ENCODE measurements at places on chromosomes 2 and 18. TPM values are rescaled to one million over a fixed set of nuclear protein-coding genes. Genes with fewer than 3 reads are reported as not detected.
A peak's percentile ranks its signal among the peaks of the same experiment; 100 is the strongest.

The MEP1B gene
- not detected for total RNA-seq

DNA sequence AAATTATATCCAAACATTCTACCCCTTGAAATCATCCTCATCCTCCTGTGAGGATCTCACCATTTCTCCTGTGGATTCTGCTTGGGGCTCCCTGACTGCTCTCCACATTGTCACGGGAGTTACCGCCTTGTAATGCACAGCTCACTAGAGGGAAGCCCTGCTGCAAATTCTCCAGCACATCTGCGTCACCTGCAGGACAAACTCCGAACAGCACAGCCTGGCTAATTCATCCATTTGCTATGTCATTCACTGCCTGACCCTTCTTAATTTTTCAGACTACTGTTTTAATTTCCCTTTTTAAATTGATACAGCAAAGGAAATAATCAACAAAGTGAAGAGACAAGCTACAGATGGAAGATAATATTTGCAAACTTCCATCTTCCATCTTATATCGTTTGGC, 627.4 kb downstream of the FBXO15 start:
- H3K27me3 ChIP-seq = no peaks in the 10 kb centered on the region
- no peaks in the 10 kb centered on the region for H3K4me1 ChIP-seq
- no peak for DNase-seq
- no peak overlapping the region for H3K27ac ChIP-seq
- no peaks in the 10 kb centered on the region for H3K36me3 ChIP-seq

The CCDC85A gene
- 41.7 TPM for total RNA-seq

- H3K27me3 ChIP-seq = no peaks in the 10 kb centered on the region
- no peak overlapping the region for H3K27ac ChIP-seq
- no peaks in the 10 kb centered on the region for H3K4me1 ChIP-seq
- H3K36me3 ChIP-seq = no peaks in the 10 kb centered on the region
- DNase-seq = no peak
Observed at GRCh38 chr18:43507842-43508481, 230.7 kb upstream of the SYT4 start.

DNA sequence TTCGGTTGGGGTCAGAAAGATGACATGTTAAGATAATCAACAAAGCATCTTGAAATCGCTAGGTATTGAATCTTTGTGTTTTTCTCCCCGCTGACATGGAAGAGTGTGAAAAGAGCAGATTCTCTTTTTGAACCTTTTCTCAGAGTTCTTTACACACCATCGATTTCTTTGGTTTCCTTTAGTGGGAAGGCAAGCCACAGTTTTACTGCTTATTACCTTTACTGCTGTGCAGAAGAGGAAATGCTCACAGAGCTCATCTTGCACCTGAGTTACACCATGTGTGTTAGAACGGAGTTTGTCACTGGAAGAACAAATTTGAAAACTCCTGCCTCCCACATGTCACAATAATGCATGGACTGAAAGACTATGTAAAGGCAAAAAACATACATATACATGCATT, 45.3 kb upstream of the PDK1 start:
- no peak overlapping the region for H3K27ac ChIP-seq
- H3K4me3 ChIP-seq = no peak overlapping the region
- no peaks in the 10 kb centered on the region for H3K27me3 ChIP-seq
- no peaks in the 10 kb centered on the region for H3K36me3 ChIP-seq

DNA sequence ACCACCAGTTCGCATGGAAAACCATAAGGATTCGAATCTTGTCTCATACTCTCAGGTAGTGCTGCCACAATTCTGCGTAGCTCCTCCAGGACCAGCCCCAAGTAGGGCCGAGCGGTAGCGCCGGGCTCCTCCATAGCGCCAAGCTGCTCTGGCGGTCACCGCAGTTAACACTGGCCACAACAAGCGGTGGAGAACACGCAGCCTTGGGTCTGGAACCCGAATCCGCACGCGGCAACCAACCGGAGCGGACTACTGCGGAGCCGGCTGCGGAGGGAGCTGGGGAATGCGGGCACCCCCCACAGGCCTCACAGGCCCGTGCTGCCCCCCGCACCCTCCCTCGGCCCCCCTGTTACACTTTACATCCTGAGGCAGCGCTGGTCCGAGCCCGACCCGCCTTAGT, 531.5 kb downstream of the STK39 start:
- H3K4me1 ChIP-seq = no peaks in the 10 kb centered on the region
- H3K27me3 ChIP-seq = no peaks in the 10 kb centered on the region
- H3K27ac ChIP-seq = no peak overlapping the region
- H3K4me3 ChIP-seq = no peak overlapping the region
- no peaks in the 10 kb centered on the region for H3K36me3 ChIP-seq

The LONRF2 gene
- total RNA-seq = 5.0 TPM

DNA sequence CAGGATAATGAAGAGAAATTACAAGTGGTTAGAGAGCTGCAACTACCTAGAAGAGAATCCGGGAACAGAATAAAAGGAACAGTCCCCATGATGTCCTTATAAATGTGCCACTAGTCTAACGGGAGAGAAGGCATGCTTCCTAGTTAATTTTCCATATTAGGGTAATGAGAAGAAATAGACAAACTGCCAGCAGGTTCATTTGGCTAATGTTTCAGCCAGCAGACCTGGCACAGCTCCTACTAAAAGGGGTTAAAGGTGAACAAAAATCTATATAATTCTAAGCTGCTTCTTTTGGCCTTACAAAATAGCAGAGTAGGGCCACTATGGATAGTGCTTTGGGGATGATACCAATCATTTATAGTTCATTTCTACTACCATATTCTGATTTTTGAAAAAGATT, 845.3 kb upstream of the GCFC2 start:
- H3K4me1 ChIP-seq = no peaks in the 10 kb centered on the region
- H3K27me3 ChIP-seq = no peaks in the 10 kb centered on the region
- no peak overlapping the region for H3K27ac ChIP-seq

GRCh38 chr2:88160517-88160916, 9.6 kb upstream of the THNSL2 start:
- no peaks in the 10 kb centered on the region for H3K4me1 ChIP-seq
- peak; percentile 7 for DNase-seq
- H3K27me3 ChIP-seq = no peaks in the 10 kb centered on the region

- H3K27me3 ChIP-seq = no peaks in the 10 kb centered on the region
- no peak overlapping the region for H3K27ac ChIP-seq
- DNase-seq = no peak
- no peaks in the 10 kb centered on the region for H3K4me1 ChIP-seq
- H3K36me3 ChIP-seq = no peaks in the 10 kb centered on the region
Observed at GRCh38 chr2:197973772-197974171, 169.4 kb downstream of the PLCL1 start.

DNA sequence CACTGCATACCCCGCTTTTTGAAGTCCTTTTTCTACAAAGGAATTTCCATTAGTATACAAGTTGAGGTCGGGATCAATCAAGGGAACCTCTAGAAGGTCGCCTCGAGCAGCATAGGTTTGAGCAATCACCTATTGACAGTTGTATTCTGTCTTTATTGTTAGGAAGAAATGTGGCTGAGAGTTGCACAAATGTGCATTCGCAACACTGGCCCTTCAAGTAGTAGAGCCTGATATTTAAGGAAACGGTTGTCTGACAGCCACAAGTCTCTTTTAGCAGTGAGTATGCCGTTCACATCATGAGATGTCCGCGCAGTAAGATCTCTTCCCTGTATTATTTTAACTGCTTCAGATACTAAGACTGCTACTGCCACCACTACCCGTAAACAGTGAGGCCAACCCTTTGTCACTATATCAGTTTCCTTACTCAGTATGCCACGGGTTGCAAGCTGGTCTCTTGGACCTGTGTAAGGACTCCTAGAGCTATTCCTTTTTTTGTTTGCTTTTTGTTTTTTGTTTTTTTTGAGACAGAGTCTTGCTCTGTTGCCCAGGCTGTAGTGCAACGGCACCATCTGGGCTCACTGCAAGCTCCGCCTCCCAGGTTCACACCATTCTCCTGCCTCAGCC, 10.0 kb upstream of the STARD7 start:
- DNase-seq = no peak
- H3K4me1 ChIP-seq = no peaks in the 10 kb centered on the region
- no peak overlapping the region for H3K27ac ChIP-seq
- H3K27me3 ChIP-seq = no peaks in the 10 kb centered on the region

- no peak for DNase-seq
- H3K27ac ChIP-seq = peak overlapping the region; percentile 48
Observed at GRCh38 chr2:236977063-236977851, 108.4 kb upstream of the COPS8 start.

DNA sequence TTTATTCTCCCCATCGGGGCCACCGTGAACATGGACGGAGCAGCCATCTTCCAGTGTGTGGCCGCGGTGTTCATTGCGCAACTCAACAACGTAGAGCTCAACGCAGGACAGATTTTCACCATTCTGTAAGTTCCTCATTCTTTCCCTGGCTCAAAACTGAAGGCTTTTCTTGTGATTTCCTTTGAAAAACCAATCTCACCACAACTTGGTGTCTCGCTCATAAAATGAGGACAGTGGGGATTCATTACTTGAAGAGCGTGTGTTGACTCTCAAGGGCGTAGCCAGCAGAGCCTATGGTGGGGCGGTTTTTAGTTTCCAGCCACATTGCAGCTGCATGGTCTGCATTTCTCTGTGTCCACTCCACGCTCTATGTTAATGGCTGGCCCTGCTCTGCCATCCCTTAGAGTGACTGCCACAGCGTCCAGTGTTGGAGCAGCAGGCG, 29.0 kb downstream of the SLC1A4 start:
- no peak for DNase-seq
- H3K36me3 ChIP-seq = no peaks in the 10 kb centered on the region
- H3K27ac ChIP-seq = peak overlapping the region; percentile 49
- no peaks in the 10 kb centered on the region for H3K4me1 ChIP-seq

GRCh38 chr2:159938395-159938794, 124.0 kb downstream of the PLA2R1 start:
- H3K4me1 ChIP-seq = peaks cover 6% of the 10 kb centered on the region
- H3K36me3 ChIP-seq = no peaks in the 10 kb centered on the region
- no peak for DNase-seq
- H3K27me3 ChIP-seq = no peaks in the 10 kb centered on the region
- H3K4me3 ChIP-seq = no peak overlapping the region

DNA sequence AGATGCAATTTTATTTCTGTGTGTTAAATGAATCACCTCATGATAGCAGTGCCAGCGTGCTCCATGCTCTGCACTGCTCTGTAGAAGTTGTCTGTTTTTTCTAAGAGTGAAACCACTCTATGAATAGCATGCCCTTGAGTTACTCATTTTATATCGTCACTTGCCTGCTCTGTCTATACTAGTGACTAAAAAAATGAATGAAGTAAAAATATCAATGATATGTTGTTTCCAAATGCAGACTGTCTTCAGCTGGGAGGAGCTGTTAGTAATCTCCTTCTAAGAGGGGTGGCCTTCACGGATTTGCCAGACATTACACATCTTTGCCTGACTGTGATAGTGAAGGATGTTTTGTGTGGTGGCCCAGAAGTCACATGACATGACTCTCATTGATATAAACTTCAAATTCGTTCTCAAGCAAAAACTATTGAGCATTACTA, 852.1 kb downstream of the CNTNAP5 start:
- no peaks in the 10 kb centered on the region for H3K27me3 ChIP-seq
- no peak for DNase-seq
- H3K36me3 ChIP-seq = no peaks in the 10 kb centered on the region
- H3K4me1 ChIP-seq = no peaks in the 10 kb centered on the region
- H3K27ac ChIP-seq = no peak overlapping the region
- no peak overlapping the region for H3K4me3 ChIP-seq

The ATP6V1C2 gene
- 2.7 TPM for total RNA-seq

The HOXD11 gene
- total RNA-seq = not detected

- no peak overlapping the region for H3K4me3 ChIP-seq
- H3K4me1 ChIP-seq = no peaks in the 10 kb centered on the region
- no peaks in the 10 kb centered on the region for H3K27me3 ChIP-seq
- no peak for DNase-seq
- H3K27ac ChIP-seq = no peak overlapping the region
Observed at GRCh38 chr2:50641633-50642032, 390.3 kb downstream of the NRXN1 start.

GRCh38 chr2:98882971-98883779, 52.9 kb downstream of the CRACDL start:
- no peak overlapping the region for H3K4me3 ChIP-seq
- no peaks in the 10 kb centered on the region for H3K27me3 ChIP-seq
- DNase-seq = no peak
- H3K27ac ChIP-seq = no peak overlapping the region

The DRC1 gene
- 4.1 TPM for total RNA-seq

The AGXT gene
- total RNA-seq = not detected

DNA sequence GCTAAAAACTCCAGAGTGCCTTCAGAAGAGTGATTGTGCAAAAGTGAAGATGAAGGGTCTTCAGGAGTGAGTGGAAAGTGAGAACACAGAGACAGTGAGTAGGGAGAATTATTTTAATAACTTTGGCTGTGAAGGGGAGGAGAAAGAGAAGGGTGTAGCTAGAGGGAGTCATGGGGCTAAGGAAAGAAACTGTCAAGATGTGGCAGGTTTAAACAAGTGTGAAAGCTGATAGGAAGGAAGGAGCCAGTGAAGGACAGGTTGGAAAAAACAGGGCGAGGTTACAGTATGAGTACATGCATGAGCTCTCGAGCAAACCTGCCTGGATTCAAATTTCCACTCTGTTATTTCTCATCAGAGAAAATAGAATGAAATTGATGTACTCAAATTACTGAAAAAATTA, 17.8 kb downstream of the IL1F10 start:
- no peak overlapping the region for H3K27ac ChIP-seq
- no peaks in the 10 kb centered on the region for H3K27me3 ChIP-seq
- H3K4me1 ChIP-seq = no peaks in the 10 kb centered on the region
- no peak for DNase-seq

- DNase-seq = no peak
- H3K27ac ChIP-seq = no peak overlapping the region
- no peaks in the 10 kb centered on the region for H3K4me1 ChIP-seq
- no peaks in the 10 kb centered on the region for H3K36me3 ChIP-seq
Observed at GRCh38 chr2:195899226-195899625, 169.4 kb downstream of the DNAH7 start.

- H3K36me3 ChIP-seq = no peaks in the 10 kb centered on the region
- no peak for DNase-seq
- no peak overlapping the region for H3K27ac ChIP-seq
- no peaks in the 10 kb centered on the region for H3K4me1 ChIP-seq
- H3K27me3 ChIP-seq = no peaks in the 10 kb centered on the region
Observed at GRCh38 chr2:110157153-110157793, 41.7 kb upstream of the MALL start.

The PPP1R1C gene
- 9.4 TPM for total RNA-seq

GRCh38 chr2:86000131-86000937, 105.4 kb downstream of the POLR1A start:
- peak overlapping the region; percentile 83 for H3K27ac ChIP-seq
- H3K4me3 ChIP-seq = no peak overlapping the region
- H3K27me3 ChIP-seq = no peaks in the 10 kb centered on the region

DNA sequence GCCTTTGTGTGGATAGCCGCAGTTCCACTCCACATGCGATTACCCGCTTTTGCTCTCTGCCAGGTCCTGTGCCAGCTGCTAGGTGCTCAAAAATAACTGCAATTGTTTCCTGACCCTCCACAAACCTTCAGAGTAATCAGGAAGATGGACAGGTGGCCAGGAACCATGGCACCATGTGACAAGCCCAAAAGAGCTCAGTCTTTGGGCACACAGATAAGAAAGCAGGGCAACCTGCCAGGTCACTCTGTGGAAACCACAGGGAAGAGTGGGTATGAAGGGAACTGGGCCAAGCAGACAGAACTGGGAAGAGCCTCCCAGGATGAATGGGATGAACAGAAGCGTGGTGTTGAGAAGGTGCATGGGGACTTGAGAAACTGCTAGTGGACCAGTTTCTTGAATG, 79.4 kb upstream of the AGAP1 start:
- H3K27me3 ChIP-seq = no peaks in the 10 kb centered on the region
- no peak overlapping the region for H3K27ac ChIP-seq
- peaks cover 13% of the 10 kb centered on the region for H3K4me1 ChIP-seq
- peak; percentile 47 for DNase-seq
- H3K4me3 ChIP-seq = no peak overlapping the region

GRCh38 chr2:226579519-226579918, 220.1 kb downstream of the IRS1 start:
- no peaks in the 10 kb centered on the region for H3K4me1 ChIP-seq
- H3K36me3 ChIP-seq = no peaks in the 10 kb centered on the region
- H3K27ac ChIP-seq = no peak overlapping the region
- H3K4me3 ChIP-seq = no peak overlapping the region
- no peaks in the 10 kb centered on the region for H3K27me3 ChIP-seq

All from upper lobe of left lung (tissue), 6 donors.